Esophagus squamous epithelium (tissue), 5 donors: ENCODE measurements at places on chromosomes 13 and 19.
A peak's percentile ranks its signal among the peaks of the same experiment; 100 is the strongest.

- no peak overlapping the region for H3K4me3 ChIP-seq
- H3K36me3 ChIP-seq = no peaks in the 10 kb centered on the region
- no peak overlapping the region for H3K27ac ChIP-seq
- DNase-seq = no peak
- H3K27me3 ChIP-seq = no peaks in the 10 kb centered on the region
Measured at GRCh38 chr13:91660076-91660415, 261.6 kb downstream of the GPC5 start.

DNA sequence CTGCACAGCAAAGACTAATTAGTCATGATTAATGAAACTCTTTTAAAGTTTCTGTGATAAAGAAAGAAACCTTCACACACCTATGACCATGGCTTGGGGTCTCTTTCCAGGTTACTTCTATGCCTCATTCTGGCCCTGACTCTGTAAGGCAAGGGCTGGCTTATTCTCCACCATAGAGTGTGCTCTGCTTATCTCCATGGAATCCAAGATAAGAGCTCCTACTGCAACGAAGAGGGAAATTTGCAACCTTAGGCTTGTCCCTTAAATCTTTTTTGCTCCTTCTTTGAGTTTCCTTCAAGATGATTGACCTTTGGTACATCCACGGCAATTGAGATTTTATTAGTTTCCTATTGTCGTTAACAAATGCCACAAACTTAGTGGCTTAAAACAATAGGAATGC, 239.9 kb downstream of the SPRY2 start:
- H3K27me3 ChIP-seq = no peaks in the 10 kb centered on the region
- H3K4me1 ChIP-seq = no peaks in the 10 kb centered on the region
- DNase-seq = no peak
- no peaks in the 10 kb centered on the region for H3K36me3 ChIP-seq
- no peak overlapping the region for H3K27ac ChIP-seq

GRCh38 chr13:20721454-20722357, 18.2 kb downstream of the IL17D start:
- H3K27ac ChIP-seq = no peak overlapping the region
- H3K4me3 ChIP-seq = peak overlapping the region; percentile 41
- DNase-seq = no peak
- H3K27me3 ChIP-seq = no peaks in the 10 kb centered on the region
- peaks cover 13% of the 10 kb centered on the region for H3K4me1 ChIP-seq

GRCh38 chr13:68745502-68745901, 1362.1 kb upstream of the ATXN8OS start:
- no peak overlapping the region for H3K4me3 ChIP-seq
- no peak for DNase-seq
- no peaks in the 10 kb centered on the region for H3K36me3 ChIP-seq
- H3K27ac ChIP-seq = no peak overlapping the region
- no peaks in the 10 kb centered on the region for H3K27me3 ChIP-seq

DNA sequence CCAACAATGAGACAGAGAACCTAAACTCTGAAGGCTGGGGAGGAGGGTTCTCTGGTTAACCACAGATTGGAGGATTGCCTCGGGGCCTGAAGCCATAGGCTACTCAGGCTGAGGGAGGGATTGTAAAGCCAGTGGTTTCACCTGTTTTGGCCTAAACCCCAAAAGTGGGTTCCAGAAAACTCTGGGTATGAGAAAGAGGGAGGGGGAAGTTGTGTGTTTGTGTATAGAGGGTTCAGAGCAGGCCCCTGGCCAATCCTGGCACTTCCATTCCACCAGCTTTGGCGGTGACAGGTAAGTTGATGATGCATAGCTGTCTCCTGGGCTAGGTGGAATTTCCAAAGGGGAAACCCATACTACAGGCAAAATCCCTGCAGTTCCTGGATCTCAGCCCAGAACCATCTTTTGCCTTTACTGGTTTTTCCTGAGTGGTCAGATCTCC, 13.5 kb upstream of the CCDC97 start:
- H3K4me3 ChIP-seq = no peak overlapping the region
- H3K36me3 ChIP-seq = peaks cover 35% of the 10 kb centered on the region
- peaks cover 59% of the 10 kb centered on the region for H3K4me1 ChIP-seq
- no peak for DNase-seq
- peak overlapping the region; percentile 57 for H3K27ac ChIP-seq

- H3K4me1 ChIP-seq = peaks cover 6% of the 10 kb centered on the region
- H3K27me3 ChIP-seq = no peaks in the 10 kb centered on the region
- H3K4me3 ChIP-seq = no peak overlapping the region
- H3K27ac ChIP-seq = no peak overlapping the region
Measured at GRCh38 chr19:34503531-34504272, 22.1 kb downstream of the WTIP start.

DNA sequence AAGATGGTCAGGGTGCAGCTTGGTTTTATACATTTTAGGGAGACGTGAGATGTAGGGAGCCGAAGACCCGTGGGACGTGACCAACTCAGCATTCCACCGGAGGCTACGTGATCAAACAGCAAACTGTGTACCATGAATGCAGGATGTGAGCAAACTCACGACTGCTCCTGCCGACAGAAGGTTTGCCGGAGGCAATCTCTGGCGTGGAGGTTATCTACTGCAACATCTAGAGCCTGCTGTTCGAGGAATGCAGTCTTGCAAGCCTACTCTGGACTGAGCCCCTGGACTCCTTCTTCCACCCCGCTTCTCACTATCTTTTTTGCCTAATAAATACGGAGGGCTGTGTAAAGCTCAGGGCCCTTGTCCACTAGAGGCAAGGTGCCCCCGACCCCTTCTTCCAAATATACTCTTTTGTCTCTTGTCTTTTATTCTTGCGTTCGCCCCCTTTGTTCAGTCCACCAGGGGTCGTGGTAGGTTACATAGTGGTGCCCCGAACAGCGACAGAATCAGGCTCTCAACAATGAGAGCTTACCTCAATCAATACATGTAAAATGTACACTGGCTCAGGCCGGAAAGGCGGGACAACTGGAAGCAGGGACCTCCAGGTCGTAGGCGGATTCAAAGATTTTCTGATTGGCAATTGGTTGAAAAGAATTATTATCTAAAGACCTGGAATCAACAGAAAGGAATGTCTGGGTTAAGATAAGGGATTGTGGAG, 8.9 kb upstream of the OR1I1 start:
- no peaks in the 10 kb centered on the region for H3K27me3 ChIP-seq
- H3K4me1 ChIP-seq = no peaks in the 10 kb centered on the region
- H3K27ac ChIP-seq = no peak overlapping the region
- DNase-seq = no peak

GRCh38 chr13:28237944-28238343, 99.6 kb downstream of the PAN3 start:
- H3K4me1 ChIP-seq = no peaks in the 10 kb centered on the region
- H3K27ac ChIP-seq = no peak overlapping the region
- H3K36me3 ChIP-seq = no peaks in the 10 kb centered on the region
- H3K4me3 ChIP-seq = no peak overlapping the region
- no peak for DNase-seq

DNA sequence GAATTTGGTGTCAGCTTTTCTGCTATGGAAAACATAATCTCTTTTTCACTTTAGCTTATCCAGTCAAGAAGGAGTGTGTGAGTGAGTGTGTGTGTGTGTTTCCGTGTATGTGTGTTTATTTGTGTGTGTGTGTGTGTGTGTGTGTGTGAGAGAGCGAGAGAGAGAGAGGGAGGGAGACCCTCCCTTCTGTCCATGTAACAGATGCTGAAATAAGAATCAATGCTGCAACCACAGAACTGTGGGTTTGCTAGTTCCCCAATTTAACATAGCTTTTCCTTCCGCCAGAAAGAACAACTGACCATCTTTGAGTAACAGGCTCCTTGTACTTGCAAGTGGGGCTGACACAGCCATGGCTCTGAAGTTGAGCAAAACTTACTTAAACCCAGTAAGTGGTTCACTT, 5.2 kb downstream of the LCP1 start:
- H3K4me1 ChIP-seq = no peaks in the 10 kb centered on the region
- no peak overlapping the region for H3K4me3 ChIP-seq
- H3K36me3 ChIP-seq = no peaks in the 10 kb centered on the region
- DNase-seq = no peak
- H3K27me3 ChIP-seq = peaks cover 7% of the 10 kb centered on the region

DNA sequence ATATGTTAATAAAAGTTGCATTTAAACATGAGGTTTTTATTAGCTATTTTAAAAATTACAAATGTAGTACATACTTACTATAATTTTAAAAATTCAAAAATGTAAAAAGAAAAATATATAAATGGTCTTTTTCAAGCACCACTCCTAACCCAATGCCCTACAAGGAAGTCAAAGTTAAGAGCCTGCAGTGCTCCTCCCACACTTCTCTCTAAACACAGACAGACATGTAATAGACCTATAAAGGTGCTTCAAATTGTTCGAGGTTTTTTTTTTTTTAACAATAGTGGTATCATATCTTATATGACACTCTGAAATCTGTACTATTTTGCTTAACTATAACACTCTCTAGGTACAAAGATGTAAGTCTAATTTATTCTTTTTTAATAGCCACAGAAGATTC, 25.4 kb downstream of the VWA8 start:
- no peak overlapping the region for H3K4me3 ChIP-seq
- no peak overlapping the region for H3K27ac ChIP-seq
- H3K36me3 ChIP-seq = peaks cover 3% of the 10 kb centered on the region
- H3K27me3 ChIP-seq = no peaks in the 10 kb centered on the region
- H3K4me1 ChIP-seq = no peaks in the 10 kb centered on the region

DNA sequence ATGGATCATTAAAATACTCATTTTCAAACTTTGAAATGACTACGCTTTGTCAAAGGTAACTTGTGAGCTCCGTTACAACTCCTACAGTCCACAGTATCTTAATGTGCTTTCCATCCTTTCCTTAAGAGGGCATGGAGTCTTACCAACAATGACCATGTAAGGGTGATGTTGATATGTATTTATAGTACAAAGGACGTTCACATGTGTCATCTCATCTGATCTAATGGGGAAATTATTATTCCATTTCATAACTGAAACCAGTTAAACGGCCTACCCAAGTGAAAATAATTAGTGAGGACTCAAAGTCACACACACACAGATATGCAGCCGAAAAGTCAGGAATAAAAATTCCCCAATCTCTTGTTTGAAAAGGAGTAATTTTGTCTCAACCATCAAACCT, 9.6 kb downstream of the USP12 start:
- H3K4me3 ChIP-seq = no peak overlapping the region
- H3K27ac ChIP-seq = peak overlapping the region; percentile 62
- peaks cover 8% of the 10 kb centered on the region for H3K4me1 ChIP-seq
- no peaks in the 10 kb centered on the region for H3K36me3 ChIP-seq
- no peak for DNase-seq

DNA sequence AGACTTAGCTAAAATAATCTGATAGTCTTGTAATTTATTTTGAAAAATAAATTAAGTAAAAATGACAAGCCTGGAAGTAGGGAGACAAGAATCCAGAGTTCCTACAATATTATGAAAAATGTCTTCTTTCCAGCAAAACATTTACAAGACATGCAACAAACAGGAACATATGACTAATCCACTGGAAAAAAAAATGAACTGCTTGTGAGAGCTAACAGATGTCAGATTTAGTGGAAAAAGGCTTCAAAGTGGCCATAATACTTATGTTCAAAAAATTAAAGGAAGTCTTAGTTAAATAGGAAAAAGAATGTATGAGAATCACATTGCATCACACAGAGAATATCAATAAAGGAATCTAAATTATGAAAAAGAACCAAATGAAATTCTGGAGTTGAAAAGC, 2082.0 kb upstream of the PCDH20 start:
- no peak overlapping the region for H3K27ac ChIP-seq
- no peaks in the 10 kb centered on the region for H3K4me1 ChIP-seq
- H3K36me3 ChIP-seq = no peaks in the 10 kb centered on the region
- H3K4me3 ChIP-seq = no peak overlapping the region

DNA sequence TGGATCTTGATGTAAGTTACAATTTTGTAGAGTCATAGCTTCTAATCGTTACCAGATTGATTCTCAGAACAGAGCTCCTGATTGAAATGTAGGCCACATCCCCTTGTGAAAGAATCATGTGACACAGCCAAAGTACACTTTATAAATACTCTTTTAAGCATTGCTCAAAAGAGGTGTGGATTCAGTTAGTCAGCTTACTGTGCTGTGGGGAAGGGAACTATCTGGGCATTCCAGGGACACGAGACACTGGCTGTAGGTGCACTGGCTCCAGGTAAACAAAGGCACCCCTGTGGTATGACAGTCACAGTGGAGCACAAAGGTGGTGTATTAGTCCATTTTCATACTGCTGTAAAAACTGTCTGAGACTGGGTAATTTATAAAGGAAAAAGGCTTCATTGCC, 222.8 kb downstream of the LIG4 start:
- H3K36me3 ChIP-seq = no peaks in the 10 kb centered on the region
- H3K4me1 ChIP-seq = no peaks in the 10 kb centered on the region
- H3K4me3 ChIP-seq = no peak overlapping the region
- DNase-seq = no peak
- H3K27me3 ChIP-seq = no peaks in the 10 kb centered on the region
- no peak overlapping the region for H3K27ac ChIP-seq
